ENCODE measurements at places on chromosomes 7 and 10.

DNA sequence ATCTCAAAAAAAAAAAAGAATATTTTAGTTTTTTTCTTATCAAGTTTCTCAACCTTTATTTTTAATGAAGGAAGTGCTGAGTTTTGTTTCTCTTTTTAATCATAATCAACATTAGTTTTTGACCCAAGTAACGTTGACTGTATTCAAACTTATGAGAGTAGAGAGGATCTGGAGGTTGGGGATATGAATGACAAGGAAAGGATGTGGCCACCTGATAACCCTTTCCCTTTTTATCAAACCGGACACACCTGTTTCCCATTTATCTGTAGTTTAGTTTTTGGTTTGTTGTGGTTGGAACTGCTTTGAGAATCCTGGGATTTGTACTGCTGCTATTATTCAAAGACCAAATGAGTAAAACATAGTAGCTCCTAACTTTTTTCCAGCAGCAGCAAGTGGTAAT lies 38.6 kb downstream of the HACD1 start:
- no peak for DNase-seq

GRCh38 chr10:80612261-80612660 lies 74.6 kb downstream of the SH2D4B start:
- DNase-seq = peak; percentile 23

GRCh38 chr10:111984057-111984456 lies 199.5 kb downstream of the GPAM start:
- no peak for DNase-seq

- DNase-seq = no peak
Observed at GRCh38 chr10:16518822-16519221, 2.9 kb downstream of the C1QL3 start.

DNA sequence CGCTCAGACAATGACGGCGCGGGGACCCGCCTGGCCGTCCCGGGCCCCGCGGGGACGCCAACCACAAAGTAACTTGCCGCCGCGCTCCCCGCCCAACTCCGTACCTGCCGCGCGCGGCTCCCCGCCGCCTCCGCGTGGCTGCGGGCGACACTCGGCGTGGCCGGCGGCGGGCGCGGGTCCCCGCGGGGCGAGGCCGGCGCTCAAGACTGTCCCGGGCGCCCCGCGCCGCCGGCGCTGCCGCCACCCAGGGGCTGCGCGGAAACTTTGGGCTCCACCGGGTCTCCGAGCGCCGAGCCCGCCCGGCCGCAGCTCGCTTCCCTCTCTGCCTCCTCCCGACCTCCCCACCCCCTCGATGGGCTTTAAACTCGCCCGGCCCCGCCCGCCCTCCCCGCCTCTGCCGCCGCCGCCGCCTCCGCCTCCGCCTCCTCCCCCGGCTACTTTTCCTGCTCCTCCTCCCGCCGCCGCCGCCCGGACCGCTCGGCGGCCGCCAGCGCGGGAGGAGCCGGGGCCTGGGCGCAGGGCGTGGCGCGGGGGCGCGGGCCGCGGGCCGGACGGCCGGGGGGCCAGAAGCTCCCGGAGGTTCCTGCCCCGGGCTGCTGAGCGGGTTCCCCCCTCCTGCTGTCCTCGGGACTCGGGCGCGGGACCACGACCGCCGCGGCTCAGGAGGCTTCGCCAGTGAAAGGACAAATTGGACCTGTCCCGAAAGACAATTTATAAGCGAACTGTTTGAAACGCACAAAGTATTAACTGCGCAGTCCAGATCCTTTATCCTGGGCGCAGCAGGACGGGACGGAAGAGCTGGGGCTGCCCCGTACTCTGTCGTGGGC lies 10.6 kb upstream of the GRB10 start:
- DNase-seq = no peak

DNA sequence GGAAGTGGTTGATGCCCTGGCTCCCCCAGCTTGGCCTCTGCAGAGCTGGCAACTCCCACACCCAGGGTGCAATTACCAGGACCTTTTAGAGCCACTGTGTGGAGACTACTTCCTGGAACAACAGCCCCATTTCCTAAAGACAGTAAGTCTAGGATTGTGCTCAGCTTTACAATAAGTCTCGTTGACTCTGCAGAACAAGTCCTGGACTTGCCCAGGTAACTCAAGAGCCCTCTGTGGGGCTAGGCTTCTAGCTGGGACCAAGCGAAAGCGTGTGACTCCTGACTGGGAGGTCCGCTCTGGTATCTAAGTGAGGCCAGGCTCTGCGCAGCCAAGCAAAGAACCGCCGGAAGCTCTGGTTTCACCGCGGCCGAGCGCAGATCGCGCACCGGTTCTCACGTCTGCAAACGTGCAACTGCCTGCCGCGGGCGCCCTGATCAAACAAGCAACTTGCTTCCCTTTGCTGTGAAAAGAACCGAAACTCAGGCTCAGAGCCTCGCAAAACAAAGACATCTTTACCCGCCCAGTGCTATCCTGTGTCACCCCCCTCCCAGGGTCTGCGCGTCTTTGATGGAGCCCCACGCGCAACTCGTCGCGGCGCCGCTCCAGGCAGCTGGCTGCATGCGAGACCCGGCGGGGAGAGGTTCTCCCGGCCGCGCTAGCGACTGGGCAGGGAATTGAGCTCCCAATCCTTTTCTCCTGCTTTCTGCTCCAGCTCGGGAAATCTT lies 4.4 kb upstream of the PDLIM1 start:
- DNase-seq = peak; percentile 72

DNA sequence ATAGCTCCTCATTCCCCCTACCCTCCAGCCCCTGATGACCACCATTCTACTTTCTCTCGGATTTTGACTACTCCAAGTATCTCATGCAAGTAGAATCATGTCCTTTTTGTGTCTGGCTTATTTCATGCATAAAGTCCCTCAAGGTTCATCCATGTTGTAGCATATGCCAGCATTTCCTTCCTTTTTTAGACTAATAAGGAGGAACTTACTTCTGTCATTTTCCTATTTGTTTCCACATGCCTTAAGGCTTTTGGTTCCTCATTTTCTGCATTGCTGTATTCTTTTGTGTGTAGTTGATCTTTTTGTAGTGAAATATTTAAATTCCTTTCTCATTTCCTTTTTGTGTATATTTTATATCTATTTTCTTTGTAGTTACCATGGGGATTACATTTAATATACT lies 376.9 kb downstream of the CALN1 start:
- DNase-seq = no peak

DNA sequence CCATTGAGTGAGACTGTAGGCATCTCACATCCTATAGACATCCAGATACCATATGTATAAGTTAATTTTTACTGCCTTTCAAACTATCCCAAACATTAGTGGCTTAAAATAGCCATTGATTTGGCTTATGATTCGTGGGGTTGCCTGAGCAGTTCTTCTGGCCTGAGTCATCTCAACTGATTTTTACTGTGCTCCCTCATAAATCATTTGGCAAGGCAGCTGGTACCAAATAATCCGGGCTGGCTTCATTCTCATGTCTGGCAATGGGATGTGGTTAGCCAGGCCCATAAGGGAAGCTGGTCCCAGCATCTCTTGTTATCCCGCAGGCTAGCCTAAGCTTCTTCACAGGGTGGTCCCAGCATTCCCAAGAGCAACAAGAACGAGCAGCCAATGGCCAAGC lies 6.7 kb upstream of the LRGUK start:
- DNase-seq = no peak

- DNase-seq = no peak
Observed at GRCh38 chr10:60649485-60650377, 128.5 kb upstream of the CDK1 start.

DNA sequence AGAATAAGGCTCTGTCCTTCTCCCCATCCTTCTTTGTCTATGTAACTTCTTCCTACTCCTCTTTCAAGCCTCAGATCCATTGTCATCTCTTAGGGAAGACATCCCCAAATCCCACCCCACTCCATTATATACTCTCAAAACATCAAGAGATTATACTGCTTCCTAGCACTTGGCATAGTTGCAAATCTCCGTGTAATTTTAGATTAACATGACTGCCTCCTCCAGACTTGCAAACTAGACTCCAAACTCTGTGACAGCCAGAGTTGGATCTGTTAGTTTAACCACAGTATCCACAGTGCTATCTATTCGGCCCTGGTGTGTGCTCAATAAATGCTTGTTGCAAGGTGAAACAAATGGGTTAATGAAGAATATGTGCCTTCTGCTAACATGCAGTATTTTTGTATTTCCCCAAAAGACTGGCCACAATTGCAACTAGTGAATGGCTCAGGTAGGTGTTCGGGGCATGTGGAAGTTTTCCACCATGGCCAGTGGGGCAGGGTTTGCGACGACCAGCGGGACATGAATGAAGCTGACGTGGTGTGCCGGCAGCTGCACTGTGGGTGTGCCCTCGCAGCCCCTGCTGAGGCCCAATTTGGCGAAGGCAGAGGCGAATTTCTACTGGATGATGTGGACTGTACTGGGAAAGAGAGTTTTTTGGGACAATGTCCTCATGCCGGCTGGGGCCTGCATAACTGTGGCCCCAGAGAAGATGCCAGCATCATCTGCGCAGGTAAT lies 34.5 kb upstream of the C10orf120 start:
- DNase-seq = no peak

- DNase-seq = no peak
Observed at GRCh38 chr7:119175911-119176627, 951.6 kb downstream of the ANKRD7 start.

DNA sequence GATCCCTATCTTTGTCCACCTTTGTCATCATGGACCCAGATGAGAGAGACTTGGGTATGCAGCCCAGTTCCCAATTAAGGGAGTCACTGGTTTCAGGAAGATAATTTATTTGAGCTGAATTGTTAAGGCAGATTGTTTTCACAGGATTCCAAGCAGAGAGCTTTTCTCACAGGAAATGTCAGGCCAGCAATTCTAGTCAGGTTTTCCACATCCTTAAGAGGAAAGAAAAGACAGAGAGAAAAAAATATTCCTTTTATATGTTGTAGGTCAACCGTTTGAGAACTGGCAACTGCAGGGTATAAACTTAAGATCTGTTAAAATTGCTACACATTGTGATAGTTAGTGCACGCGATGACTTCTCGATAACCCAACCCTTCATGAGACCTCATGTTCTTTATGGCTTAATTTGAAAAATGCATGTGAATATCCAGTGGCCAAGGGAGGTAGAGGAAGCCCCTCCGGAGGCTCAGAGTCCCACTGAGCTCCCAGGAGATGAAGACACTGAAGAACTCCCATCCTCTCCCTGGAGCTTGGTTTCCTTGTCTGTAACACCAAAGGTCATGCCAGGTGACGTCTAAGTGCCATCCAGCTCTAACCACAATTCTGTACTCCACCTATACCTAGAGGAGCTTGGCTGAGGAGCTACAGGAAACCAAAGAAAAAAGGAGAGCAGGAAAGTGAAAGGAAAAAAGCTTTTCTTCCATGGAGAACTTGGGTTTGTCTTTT lies 45.6 kb downstream of the MINDY4 start:
- DNase-seq = no peak

GRCh38 chr10:107264742-107265141 lies 100.2 kb upstream of the SORCS1 start:
- no peak for DNase-seq

- peak; percentile 59 for DNase-seq
Observed at GRCh38 chr7:20797462-20798080, 10.9 kb upstream of the SP8 start.

DNA sequence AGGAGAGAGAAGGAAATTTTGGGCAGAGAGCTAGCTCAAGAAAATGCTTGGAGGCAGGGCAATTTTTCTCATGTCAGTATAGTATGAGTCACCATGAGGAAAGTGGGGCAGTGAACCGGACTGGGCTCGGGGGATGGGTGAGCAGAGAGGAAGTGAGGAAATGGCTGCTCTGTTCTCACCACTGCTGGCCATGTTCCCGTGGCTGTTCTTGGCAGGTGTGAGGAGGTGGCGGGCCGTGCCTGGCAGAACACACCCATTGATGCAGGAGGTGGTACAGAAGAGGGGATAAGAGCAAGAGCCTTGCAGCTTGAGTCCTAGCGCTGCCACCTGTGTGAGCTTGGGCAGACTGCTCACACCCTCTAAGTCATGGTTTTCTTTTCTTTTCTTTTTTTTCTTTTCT lies 304.4 kb upstream of the LYZL1 start:
- no peak for DNase-seq

DNA sequence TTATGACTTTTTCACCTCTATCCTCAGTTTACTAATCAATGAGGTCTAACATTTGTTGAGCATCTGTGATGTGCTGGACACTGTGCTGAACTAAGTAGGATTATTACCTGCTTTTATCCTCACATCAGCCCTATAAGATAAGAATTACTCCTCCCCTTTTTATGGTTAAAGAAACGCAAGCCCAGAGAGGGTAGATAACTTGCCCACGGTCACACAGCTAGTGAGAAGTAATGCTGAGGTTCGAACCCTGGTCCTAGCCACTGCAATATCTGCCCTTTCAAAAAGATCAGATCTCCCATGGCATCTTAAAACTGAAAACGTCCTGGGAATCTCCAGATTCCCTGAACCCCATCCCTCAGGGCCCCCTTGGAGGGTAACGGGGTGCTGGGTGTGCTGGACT lies 118.3 kb downstream of the C10orf105 start:
- DNase-seq = no peak

- DNase-seq = no peak
Observed at GRCh38 chr10:74644738-74645137, 181.7 kb upstream of the KAT6B start.

DNA sequence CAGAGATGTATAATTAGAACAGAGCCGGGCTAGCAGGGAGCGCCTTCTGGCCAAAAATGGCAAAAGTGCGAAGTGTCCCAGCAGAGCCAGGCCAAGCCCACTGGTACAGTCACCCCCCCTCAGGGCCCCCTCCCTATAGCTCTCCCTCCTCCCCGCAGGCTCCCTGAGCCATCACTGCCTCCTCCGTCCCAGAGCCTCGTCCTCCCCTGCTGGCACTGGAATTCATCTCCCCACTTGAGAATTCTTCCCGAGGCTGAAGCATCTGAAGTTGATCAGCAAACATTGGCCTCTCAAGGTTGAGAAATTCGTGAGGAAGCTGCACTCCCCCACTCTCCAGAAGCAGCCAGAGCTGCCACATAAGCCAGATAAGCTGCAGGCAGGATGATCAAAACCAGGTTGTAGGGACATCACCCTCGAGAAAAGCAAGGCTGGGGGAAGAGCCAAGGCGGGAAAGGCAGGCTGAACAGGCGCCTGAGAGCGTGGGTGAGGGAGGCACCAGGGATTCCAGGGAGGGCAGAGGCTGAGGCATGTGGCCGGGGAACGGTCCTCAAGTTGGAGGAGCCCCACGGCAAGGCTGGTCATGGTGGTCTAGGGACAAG lies 23.4 kb downstream of the CAMK2G start:
- no peak for DNase-seq

GRCh38 chr7:110977127-110977737 lies 113.7 kb upstream of the LRRN3 start:
- DNase-seq = no peak

- peak; percentile 89 for DNase-seq
Observed at GRCh38 chr10:8331896-8332729, 277.6 kb downstream of the GATA3 start.

DNA sequence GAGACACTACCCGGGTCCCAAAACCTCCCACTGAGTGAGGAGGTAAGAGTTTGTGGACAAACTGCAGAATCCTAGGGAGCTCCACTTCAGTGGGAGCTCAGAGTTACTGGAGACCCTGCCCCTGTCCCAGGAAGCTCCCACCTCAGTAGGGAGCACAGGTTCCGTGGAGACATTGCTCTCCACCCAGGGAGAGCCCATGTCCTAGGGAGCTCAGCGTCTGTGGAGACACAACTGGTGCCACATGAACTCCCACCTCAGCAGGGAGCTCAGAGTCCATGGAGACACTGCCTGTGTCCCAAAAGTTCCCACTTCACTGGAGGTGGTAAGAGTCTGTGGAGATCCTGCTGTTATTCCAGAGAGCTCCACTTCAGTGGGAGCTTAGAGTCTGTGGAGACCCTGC lies 6.3 kb downstream of the MYO1G start:
- no peak for DNase-seq

All from activated CD8-positive, alpha-beta memory T cell treated with anti-CD3 and anti-CD28 coated beads, Interleukin-2, amount 50 U/mL, for 48 hours (primary cell).